ENCODE measurements at places on chromosomes 3 and 15. TPM values are rescaled to one million over a fixed set of nuclear protein-coding genes. Genes with fewer than 3 reads are reported as not detected.

FNDC3B gene
- total RNA-seq: 59.8 TPM

DNA sequence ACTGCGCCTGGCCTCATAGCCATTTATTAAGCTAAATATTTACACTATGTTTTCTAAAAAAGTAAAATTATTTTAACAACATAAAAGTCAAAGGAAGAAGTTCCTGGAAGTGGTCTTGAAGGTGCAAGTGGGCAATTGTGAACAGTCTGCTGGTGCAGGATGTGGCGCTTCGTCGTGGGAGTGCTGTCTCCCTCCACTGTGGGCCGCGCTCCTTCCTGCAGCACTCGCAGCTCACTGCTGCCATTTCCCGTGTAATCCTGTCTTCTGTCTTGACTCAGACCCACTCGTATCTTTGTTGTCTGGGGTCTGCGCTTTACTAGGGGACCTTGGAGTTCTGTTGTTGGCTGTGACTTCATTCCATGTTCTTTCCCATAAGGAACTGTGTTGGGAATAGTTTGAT, 56.3 kb downstream of the APBA2 start:
- no peak for DNase-seq

GRCh38 chr15:86062646-86063243, 16.9 kb upstream of the AGBL1 start:
- DNase-seq: no peak

- no peak for DNase-seq
Measured at GRCh38 chr15:67590191-67590590, 47.7 kb downstream of the MAP2K5 start.

GRCh38 chr3:191388823-191389222, 58.5 kb upstream of the UTS2B start:
- no peak for DNase-seq

- DNase-seq: no peak
Measured at GRCh38 chr3:134567605-134568004, 81.7 kb downstream of the CEP63 start.

DNA sequence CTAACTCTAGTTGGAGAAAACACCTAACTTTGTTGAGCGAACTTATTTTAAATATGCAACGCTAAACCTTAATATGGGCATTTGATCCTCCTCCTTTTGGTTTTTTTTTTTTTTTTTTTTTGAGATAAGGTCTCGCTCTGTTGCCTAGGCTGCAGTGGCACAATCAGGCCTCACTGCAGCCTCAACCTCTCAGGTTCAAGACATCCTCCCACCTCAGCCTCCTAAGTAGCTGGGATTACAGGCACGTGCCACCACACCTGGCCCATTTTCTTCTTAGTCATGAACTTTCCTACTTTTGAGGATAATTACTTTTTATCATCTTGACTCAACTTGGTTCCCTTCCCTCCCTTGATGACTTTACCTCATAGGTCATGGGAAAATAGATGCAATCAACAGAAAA, 3.9 kb downstream of the NUSAP1 start:
- DNase-seq: no peak

TGM4 gene
- not detected for total RNA-seq

KNG1 gene
- 0.17 TPM for total RNA-seq

LXN gene
- total RNA-seq: 12.8 TPM

DNA sequence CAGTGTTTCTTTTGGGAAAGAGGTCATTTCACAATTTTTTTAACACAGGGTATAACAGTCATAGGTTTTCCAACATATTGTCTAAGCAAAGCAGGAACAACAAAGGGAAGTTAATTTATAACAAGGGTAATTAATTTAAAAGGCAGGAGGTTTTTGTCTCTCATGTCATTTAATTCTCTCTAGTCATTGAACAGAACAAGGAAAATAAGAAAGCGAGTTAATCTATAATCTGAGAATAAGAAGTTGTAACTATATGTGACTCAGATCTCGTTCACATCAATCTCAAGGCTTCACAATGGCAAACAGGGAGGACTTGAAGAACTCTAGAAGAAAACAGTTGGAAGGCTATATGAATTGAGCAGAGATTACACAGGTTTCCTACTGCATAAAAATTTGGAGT, 579.8 kb upstream of the CCDC54 start:
- DNase-seq: no peak

GOLGA8G gene
- total RNA-seq: not detected

GRCh38 chr3:126968391-126969390, 14.2 kb upstream of the PLXNA1 start:
- no peak for DNase-seq

- DNase-seq: peak; percentile 11
Measured at GRCh38 chr3:85864896-85865295, 906.1 kb downstream of the CADM2 start.

- DNase-seq: no peak
Measured at GRCh38 chr3:108124337-108125152, 33.7 kb upstream of the CD47 start.

DNA sequence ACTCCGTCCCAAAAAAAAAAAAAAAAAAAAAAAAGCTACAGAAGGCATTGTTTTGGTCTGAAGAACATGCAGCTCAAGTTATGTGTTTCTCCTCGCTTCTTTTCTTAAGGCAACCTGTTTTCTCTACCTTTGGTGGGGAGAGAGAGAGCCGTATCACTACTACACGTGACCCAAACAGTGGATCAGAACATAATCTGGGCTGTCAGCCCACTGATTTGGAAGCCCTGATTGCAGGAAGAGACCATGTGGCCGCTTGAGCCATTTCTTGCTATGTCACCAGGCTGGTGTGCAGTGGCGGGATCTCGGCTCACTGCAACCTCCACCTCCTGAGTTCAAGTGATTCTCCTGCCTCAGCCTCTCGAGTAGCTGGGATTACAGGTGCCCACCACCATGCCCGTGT, 69.8 kb downstream of the ABTB1 start:
- DNase-seq: no peak

DNA sequence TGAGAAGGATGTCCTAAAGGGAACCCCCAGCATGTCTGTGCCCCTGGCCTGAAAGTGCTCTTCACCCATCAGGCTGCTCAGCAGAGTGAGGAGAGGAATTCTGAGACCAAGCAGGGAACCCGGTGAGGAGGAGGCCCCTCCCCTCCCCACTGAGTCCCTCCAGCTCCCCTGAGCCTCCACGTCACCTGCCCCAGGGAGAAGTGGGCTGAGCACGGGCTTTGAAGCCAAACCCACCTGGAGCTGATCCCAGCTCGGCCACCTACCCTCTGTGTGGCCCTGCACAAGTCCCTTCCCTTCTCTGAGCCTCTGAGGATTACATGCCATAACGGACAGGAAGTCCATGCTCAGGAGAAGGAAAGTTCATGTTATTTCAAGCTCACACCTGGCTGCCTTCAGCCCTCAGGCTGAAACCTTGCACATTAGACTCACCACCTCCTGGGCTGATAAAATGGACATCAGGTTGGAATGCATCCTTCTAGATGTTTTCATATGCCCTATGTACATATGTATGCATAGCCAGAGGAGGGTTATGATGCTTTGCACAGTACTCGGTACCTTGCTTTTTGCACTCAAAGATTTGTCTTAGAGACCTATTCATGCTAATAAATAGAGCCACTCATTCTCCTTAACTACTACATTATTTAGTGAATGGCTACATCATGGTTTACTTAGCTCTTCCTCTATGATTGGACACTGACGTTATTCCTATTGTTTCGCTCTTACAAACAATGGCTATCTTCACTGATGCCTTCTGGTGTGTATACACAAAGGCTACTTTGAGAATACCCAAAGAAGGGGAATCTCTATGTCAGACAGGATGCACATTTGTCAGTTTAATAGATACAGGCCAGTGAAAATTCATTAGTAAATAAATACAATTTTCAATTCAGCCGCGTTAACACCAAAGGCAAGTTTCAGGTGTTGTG, 31.6 kb upstream of the GATA2 start:
- DNase-seq: no peak

DNA sequence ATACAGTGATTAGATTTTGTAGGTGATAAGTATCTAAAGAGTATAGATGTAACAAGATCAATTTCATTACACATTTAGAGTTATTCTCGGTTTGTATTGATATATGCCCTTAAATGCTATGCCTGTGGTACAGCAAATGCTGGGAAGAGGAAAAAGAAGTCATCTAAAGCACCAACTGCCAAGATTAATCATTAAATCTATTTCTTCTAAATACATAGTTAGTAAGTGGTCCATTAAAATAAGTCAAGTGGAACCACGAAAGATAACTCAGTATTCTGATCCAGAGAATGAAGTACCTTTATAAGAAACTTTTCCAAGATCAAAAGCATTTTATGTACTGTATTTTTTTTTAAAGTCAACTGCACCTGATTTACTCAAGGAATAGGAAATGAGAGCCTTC, 142.1 kb upstream of the CGNL1 start:
- DNase-seq: no peak

PLSCR1 gene
- 46.5 TPM for total RNA-seq

LMAN1L gene
- not detected for total RNA-seq

- peak; percentile 90 for DNase-seq
Measured at GRCh38 chr15:83843471-83843871, 189.5 kb downstream of the ADAMTSL3 start.

- no peak for DNase-seq
Measured at GRCh38 chr3:139052802-139053600, 8.3 kb upstream of the PRR23C start.

CAMK2N2 gene
- total RNA-seq: 9.6 TPM

CFAP100 gene
- 2.2 TPM for total RNA-seq

DNA sequence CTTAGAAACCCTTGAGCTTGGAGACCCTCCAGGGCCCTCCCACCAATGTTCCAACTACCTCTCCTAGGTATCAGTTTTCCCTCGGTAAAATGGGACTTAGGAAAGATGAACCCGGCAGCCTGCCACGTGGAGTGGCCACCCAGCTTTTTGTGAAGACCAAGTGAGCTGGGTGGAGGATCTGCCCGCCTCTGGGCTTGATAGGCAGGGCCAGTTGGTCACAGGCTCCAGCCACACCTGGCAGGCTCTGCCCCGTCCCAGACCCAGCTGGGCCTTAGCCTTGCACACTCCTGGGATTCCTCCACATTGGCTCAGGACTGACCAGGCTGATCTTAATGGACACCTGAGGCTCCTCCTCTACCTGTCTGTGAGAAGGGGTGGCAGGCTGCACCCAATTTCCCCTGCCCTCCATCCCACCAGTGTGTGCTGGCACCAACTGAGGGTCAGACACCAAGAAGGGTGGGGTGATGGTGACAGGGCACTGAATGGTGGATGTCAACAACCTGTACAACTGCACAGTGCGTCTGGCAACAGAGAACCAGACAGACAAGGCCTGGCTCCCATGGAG, 761 bp upstream of the GRIP2 start:
- DNase-seq: no peak

Measured in spinal cord (tissue), 10 donors.